ENCODE measurements at places on chromosomes 4 and X.

DNA sequence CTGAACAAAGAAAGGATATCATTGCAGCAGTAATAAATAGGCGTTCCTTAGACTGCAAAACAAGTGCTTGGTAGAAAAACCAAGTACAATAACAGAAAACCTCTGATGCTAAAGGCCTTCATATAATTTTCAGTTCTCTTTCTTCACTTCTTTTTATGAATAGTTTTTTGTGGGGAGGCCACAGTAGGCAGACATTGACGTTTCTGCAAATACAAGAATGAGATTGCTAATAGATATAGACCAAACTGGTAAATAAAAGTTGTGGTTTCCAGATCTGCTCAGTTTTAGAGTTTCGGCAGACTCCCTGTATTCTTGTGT, 57.0 kb upstream of the RAP1GDS1 start:
- DNase-seq, result no peak

DNA sequence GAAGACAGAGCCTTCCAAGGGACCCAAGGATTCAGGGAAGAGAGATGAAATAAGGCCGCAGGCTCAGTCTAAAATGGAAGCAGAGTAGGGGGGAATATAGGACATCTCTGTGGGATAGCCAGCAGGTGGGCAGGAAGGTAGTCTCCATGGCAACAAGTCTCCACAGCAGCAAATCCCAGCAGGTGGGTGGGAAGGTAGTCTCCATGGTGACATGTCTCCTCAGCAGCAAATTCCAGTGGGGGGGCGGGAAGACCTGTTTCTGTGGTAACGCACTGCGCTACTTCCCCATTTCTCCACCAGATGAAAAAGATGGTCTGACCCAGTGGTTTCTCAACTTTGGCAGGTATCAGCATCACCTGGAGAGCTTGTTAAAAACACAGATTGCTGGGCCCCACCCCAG, 18.3 kb downstream of the NLGN3 start:
- DNase-seq, result peak; percentile 69

DNA sequence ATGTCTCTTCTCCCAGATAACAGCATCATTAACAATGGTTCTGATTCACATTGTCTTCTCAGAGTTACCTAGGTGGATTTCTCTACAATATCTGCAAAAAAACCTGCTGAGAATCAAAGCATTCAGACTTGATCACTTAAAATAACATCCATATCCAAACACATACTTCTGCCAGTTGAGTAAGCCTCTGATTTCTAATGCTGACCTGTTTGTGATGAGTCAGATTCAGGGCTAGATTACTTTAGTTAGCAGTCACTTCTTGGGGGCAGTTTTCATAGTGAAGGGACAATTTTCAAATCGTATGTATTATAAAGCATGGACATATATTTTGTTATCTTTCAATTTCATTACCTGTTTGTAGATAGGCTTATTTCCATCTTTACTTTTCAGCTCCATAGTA, 35.5 kb downstream of the CCNI start:
- no peak for DNase-seq

GRCh38 chr4:148735432-148736155, 293.4 kb upstream of the NR3C2 start:
- DNase-seq, result no peak

- no peak for DNase-seq
These were observed 355.7 kb downstream of the HS3ST1 start for GRCh38 chr4:11072999-11073398.

DNA sequence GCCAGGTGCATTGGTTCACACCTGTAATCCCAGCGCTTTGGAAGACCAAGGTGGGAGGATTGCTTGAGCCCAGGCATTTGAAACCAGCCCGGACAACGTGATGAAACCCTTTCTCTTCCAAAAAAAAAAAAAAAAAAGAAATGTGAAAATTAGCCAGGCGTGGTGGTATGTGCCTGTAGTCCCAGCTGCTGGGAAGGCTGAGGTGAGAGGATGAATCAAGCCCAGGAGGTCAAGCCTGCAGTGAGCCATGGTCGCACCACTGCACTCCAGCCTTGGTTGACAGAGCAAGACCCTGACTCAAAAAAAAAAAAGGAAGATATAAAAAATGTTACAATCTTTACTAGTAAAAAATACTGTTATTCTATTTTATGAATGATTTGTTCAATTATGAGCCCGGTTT, 5.9 kb downstream of the FAM199X start:
- DNase-seq, result no peak
